ENCODE measurements at places on chromosomes 16 and 17. TPM values are rescaled to one million over a fixed set of nuclear protein-coding genes. Genes with fewer than 3 reads are reported as not detected.

The GAS2L2 gene
- not detected for polyA plus RNA-seq

DNA sequence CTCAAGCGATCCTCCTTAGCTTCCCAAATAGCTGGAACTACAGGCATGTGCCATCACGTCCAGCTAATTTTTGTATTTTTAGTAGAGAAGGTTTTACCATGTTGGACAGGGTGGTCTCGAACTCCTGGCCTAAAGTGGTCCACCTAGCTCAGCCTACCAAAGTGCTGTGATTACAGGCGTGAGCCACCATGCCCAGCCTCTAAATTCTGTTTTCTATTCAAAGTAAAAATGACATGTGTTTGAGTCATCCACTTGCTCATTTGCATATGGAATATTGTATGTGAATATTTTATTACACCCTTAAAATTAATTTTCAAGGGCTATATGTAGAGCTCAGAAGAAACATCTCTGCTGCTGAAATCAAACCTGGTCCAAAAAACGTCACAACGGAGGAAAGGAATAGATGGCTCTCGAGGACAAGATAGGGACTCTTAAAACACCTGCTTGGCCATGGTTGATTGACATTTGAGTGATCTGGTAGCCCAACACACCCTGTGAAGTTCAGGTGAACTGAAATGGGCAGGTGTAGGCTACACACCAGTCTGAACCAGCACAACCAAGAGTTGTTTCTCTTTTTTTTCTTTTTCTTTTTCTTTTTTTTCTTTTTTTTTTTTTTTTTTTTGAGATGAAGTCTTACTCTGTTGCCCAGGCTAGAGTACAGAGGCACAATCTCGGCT, 51.1 kb downstream of the SF3B3 start:
- H3K27me3 ChIP-seq: no peaks in the 10 kb centered on the region
- peaks cover 19% of the 10 kb centered on the region for H3K4me1 ChIP-seq
- H3K4me3 ChIP-seq: no peak overlapping the region
- H3K36me3 ChIP-seq: peaks cover 49% of the 10 kb centered on the region
- no peak for DNase-seq
- H3K27ac ChIP-seq: no peak overlapping the region

GRCh38 chr16:70610273-70611223, 35.8 kb upstream of the IL34 start:
- no peak overlapping the region for H3K27ac ChIP-seq
- H3K4me1 ChIP-seq: no peaks in the 10 kb centered on the region
- H3K27me3 ChIP-seq: no peaks in the 10 kb centered on the region
- H3K4me3 ChIP-seq: no peak overlapping the region
- DNase-seq: no peak

DNA sequence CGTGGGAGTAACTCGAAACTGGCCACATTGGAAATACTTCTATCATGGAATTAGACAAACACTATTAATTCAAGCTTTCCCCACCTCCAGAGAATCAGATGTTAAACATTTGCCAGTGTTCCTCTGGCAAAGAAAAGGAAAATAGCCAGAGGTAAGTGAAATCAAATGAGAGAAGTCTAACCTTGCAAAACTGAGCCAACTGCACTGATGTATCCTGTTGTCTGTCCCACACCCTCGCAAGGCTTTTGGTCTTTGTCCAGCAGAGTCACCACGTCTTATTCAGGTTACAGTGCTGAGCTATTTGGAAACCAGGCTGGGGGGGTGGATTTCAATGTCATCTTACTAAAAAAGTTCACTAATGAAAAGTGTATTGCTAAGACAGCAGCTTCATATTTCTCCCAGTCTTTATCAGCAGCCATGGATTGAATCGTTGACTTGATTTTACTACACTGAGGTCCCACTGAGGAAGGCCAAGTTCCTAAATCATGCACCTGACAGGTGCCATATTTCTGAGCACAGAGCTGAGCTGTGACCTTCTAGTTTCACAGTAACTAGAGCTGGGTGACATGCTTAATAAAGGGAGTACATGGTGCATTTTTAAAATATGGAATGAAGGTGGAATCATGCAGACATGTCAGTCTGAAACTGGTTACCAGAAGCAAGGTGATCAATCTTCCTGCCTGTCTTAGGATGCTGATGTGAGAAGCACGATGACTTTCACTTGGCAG, 85.2 kb upstream of the HSBP1 start:
- H3K36me3 ChIP-seq: no peaks in the 10 kb centered on the region
- H3K27me3 ChIP-seq: no peaks in the 10 kb centered on the region
- no peaks in the 10 kb centered on the region for H3K4me1 ChIP-seq
- DNase-seq: no peak
- no peak overlapping the region for H3K27ac ChIP-seq

The LPO gene
- polyA plus RNA-seq: not detected

DNA sequence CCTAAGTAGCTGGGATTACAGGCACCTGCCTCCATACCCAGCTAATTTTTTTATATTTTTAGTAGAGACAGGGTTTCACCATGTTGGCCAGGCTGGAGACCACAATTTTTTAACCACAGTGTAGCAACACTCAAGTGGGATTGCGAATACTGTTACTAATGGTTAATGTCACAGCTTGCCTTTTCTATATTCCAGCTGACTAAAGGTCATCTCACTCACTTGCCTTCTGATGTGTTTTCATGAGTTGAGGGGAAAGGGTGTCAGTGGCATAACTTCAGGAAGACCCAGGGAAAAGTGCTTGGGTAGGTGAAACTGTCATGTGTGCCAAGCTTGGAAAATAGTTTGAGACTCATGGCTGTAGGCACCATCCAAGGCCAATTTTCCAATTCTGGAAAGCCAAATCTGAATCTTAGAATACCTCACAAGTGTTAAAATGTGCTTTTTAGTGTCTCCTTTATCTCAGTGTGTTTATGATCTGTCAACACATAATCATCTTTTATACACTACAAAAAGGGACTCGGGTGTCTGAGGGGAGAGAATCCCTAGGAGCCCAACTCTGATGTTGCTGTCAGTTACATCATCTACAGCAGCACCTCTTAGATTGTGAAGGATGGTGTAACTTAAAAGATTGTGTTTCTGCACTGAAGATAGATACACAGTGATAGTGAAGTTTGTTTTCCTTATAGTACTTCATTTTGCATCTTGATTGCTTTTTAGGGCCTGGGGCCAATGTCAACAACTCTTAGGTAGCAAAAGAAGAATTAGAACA, 27.1 kb downstream of the OGFOD1 start:
- no peak overlapping the region for H3K27ac ChIP-seq
- no peak for DNase-seq
- H3K36me3 ChIP-seq: no peaks in the 10 kb centered on the region
- H3K4me1 ChIP-seq: peaks cover 2% of the 10 kb centered on the region
- H3K27me3 ChIP-seq: no peaks in the 10 kb centered on the region
- H3K4me3 ChIP-seq: no peak overlapping the region

GRCh38 chr16:29007730-29008593, 23.1 kb downstream of the LAT start:
- H3K4me3 ChIP-seq: peak overlapping the region; percentile 68
- H3K27me3 ChIP-seq: no peaks in the 10 kb centered on the region
- DNase-seq: peak; percentile 88
- H3K36me3 ChIP-seq: no peaks in the 10 kb centered on the region
- H3K27ac ChIP-seq: peak overlapping the region; percentile 93

- H3K4me1 ChIP-seq: peaks cover under 1% of the 10 kb centered on the region
- no peak overlapping the region for H3K27ac ChIP-seq
- no peak for DNase-seq
- H3K27me3 ChIP-seq: no peaks in the 10 kb centered on the region
- no peak overlapping the region for H3K4me3 ChIP-seq
- H3K36me3 ChIP-seq: no peaks in the 10 kb centered on the region
These were observed 6.4 kb downstream of the ATP1B2 start for GRCh38 chr17:7656958-7657609.

GRCh38 chr16:78988361-78988969, 612.1 kb downstream of the MAF start:
- no peak overlapping the region for H3K4me3 ChIP-seq
- no peak overlapping the region for H3K27ac ChIP-seq
- H3K27me3 ChIP-seq: no peaks in the 10 kb centered on the region
- H3K36me3 ChIP-seq: peaks cover 3% of the 10 kb centered on the region

The PLA2G10 gene
- polyA plus RNA-seq: not detected

The CMTM2 gene
- not detected for polyA plus RNA-seq

The RDM1 gene
- 0.32 TPM for polyA plus RNA-seq

GRCh38 chr17:8015957-8016631, 13.7 kb downstream of the GUCY2D start:
- H3K27me3 ChIP-seq: peaks cover 29% of the 10 kb centered on the region
- no peaks in the 10 kb centered on the region for H3K36me3 ChIP-seq
- H3K4me3 ChIP-seq: peak overlapping the region; percentile 84
- peak overlapping the region; percentile 72 for H3K27ac ChIP-seq
- H3K4me1 ChIP-seq: peaks cover 35% of the 10 kb centered on the region

The KRT16 gene
- polyA plus RNA-seq: not detected

- no peaks in the 10 kb centered on the region for H3K27me3 ChIP-seq
- H3K4me1 ChIP-seq: peaks cover 29% of the 10 kb centered on the region
- no peak overlapping the region for H3K4me3 ChIP-seq
- no peak overlapping the region for H3K27ac ChIP-seq
- no peaks in the 10 kb centered on the region for H3K36me3 ChIP-seq
These were observed 2.5 kb downstream of the DUSP14 start for GRCh38 chr17:37492167-37492566.

The GH1 gene
- polyA plus RNA-seq: not detected

Measured in naive thymus-derived CD8-positive, alpha-beta T cell (primary cell).